Fibroblast of mammary gland (primary cell): ENCODE measurements at places on chromosomes 12 and 14.

DNA sequence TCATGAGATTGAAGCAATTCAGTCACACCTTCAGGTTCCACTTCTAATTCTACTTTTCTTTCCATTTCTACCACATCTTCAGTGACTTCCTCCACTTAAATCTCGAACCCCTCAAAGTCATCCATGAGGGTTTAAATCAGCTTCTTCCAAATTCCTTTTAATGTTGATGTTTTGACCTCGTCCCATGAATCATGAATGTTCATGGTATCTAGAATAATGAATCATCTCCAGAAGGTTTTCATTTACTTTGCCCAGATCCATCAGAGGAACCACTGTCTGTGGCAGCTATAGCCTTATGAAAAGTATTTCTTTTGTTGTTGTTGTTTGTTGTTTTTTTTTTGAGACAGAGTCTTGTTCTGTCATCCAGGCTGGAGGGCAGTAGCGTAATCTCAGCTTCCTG, 7.6 kb downstream of the RXYLT1 start:
- peak; percentile 66 for DNase-seq

DNA sequence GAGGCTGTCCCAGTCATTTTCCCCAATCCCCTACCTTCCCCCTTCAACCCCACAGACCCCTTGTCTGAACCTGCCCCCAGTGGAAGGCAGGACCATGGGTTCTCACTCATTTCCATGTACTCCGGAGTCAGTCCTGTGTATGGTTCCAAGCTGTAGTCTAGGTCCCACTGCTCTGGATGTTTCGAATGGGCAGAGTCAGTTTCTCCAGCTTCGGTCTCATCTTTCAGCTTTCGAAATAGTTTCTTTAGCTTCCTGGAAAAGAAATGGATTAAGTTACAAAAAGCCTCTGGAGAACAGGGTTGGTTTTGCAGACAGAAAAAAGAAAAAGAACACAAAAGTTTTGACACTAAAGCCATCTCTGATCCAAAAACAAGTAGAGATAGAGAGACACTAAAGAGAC, 167.5 kb downstream of the NTF3 start:
- DNase-seq, result no peak

DNA sequence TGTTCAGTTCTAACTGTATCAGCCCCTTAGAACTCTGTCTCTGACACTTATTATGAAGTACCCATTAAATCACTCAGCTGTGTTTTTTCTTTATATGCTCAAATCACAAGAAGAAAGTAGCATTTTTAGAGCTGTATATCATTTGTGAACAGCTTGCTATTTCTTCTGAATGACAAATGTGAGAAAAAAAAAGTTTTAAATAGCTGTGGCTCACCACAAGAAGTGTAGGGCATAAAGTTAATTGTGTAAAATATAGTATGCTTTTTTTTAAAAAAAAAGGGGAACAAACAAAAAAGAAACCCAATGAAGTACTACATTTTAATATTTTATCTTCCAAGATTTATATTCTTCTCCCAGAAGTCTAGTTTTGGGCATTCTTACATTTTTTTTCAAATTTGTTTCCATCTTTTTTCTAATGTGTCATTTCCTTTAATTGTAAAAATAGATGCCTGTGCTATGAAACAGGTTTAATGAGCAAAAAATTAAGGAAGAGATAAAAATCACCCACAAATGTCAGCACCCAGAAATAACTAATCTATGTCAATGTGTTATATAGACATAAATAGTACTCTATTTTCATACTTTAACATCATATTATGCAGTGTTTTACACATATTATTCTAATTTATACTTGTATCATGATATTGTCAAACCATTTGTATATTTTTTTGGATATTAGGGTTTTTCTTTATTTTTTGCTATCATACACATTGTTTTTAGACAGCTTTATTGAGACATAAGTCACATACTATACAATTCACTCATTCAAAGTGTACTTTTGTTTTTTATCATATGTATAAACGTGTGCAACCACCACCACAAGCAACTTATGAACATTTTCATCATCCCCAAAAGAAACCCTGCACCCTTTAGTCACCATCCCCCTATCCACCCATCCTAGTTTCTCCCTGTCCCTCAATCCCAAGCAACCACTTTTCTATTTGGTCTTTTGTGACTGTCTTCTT, 22.4 kb upstream of the LRRK2 start:
- DNase-seq, result no peak

DNA sequence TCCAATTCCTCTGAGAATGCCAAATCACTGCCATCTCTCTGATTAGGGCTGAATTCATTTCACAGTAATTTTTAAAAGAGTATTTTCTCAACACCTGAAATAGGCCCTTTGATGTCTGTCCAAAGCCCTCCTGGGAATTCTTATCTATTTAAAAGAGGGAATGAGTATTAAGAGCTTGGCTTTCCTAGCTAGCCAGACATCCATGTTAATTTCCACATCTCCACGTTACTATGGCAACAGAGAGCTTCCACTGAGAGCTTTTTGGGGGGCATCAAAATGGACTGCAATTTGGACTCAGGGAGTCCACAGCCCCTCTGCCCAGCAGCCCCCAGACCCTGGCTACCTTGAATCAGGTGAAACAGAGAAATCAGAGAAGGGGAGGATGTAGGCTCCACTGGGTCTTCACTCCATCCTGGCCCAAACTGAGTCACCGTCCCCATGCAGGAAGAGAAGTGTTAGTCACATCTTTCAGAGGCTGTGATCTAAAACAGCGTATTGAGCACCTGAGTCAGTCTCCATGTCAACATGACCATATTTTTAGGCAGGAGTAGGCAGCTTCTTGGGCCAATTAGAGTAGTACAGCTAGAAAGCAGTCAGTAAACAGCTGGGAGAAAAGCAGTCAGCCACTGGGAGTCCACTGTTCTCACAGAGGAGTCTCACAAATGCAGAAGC, 7.0 kb upstream of the FICD start:
- DNase-seq, result peak; percentile 28

GRCh38 chr12:46535907-46536306, 163.3 kb upstream of the SLC38A2 start:
- DNase-seq, result no peak

GRCh38 chr14:31712244-31713127, 151.3 kb downstream of the NUBPL start:
- no peak for DNase-seq

DNA sequence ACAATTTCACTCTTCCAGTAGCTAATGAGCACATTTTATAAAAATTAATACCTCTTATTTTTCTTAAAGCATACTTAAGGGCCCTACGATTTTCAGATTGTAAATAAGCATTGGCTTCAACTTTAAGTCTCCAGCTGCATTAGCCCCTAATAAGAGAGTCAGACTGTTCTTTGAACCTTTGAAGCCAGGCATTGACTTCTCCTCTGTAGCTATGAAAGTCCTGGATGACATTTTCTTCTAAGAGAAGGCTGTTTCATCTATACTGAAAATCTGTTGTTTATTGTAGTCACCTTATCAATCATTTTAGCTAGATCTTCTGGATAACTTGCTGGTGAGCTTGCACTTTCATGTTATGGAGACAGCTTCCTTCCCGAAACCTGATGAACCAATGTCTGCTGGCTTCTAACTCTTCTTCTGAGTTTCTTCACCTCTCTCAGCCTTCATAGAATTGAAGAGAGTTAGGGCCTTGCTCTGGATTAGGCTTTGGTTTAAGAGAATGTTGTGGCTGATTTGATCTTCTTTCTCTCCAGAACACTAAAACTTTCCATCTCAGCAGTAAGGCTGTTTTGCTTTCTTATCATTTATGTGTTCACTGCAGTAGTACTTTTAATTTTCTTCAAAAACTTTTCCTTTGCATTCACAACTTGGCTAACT, 377.1 kb upstream of the RGS6 start:
- no peak for DNase-seq

- peak; percentile 73 for DNase-seq
Observed at GRCh38 chr12:49580572-49581535, 12.9 kb upstream of the MCRS1 start.

GRCh38 chr12:43848786-43849185, 12.9 kb downstream of the TMEM117 start:
- DNase-seq, result peak; percentile 26

- DNase-seq, result no peak
Observed at GRCh38 chr14:69749956-69750355, 17.0 kb upstream of the SRSF5 start.

GRCh38 chr12:104692557-104693218, 235.9 kb downstream of the CHST11 start:
- DNase-seq, result no peak

DNA sequence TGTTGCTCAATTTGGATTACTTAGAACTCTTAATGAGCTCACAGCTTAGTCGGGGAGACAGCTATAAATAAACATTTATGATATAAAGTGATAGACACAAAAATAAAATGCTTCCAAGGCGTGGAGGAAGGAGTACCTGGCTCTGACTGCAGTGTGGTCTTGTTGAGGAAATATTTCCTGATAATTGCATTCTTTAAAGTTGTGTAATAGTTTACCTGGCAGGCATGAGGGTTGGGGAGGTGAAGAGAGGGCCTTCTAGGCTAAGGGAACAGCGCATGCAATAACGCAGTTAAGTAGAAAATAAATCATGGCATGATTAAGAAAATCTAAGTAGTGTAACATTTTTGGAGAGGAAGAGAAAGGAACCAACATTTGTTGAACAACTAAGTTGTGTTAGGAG, 260.5 kb upstream of the ATP2B1 start:
- DNase-seq, result no peak

- DNase-seq, result no peak
Observed at GRCh38 chr14:81068176-81068782, 112.9 kb downstream of the TSHR start.

DNA sequence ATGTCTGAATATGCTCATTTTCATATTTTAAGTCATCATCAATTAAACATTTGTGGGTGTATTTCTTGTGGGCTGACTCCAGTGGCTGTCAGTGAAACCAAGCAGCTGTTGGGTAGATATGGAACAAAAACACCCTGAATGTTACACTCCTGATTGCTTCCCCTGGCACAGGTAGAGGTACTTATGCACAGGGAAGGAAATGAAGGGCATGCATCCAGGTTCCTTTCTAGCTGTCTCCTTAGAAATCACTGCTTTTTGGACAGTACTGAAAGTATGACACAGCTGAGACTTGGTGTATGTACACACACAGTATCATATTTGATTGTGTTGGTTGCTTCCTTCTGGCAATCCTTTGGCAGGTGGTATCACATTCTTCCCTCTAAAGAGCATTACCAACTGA, 1006.7 kb downstream of the DIO2 start:
- DNase-seq, result no peak

DNA sequence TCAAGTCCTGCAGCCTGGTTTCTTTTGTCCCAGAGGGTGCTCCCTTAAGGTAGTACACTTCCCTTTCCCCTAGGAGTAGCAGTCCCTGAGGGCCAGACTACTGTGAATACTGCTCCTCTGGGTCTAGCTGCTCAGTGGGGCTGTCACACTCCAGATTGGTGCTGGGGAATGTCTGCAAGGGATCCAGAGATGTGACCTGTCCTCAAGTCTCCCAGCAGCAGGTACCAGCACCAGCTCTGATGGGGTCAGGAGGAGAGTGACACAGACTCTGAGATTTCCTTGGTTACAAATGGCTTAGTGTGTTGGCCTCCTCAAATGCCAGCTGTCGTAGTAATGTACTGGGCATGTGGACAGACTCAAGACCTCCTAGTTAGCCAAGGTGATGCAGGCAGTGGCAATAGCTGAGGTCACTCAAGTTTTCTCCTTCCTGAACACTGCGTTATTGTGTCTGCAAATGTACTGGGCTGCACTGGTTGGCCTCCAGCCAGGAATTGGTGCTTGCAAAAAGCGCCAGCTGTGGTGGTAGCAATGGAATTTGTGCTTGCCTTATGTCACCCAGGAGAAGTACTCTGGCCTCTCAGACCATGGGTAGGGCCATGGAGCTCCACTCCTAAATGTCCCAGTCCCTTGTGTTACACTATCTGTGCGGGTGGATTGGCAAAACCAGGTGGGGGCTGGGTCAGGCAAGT, 36.4 kb upstream of the AEBP2 start:
- DNase-seq, result no peak
